H1 (cell line): ENCODE measurements at places on chromosomes 3 and 15. TPM values are rescaled to one million over a fixed set of nuclear protein-coding genes. Genes with fewer than 3 reads are reported as not detected.

GRCh38 chr3:125386811-125387210, 11.7 kb upstream of the ZNF148 start:
- no peak overlapping the region for H3K27ac ChIP-seq
- H3K27me3 ChIP-seq, result no peaks in the 10 kb centered on the region
- H3K4me3 ChIP-seq, result no peak overlapping the region
- no peak for DNase-seq
- H3K4me1 ChIP-seq, result 0 out of 2 replicates have a peak, but pooled peaks cover 2% of the 10 kb centered on the region
- H3K36me3 ChIP-seq, result no peaks in the 10 kb centered on the region

GRCh38 chr15:82128401-82129148, 82.8 kb upstream of the MEX3B start:
- H3K36me3 ChIP-seq, result 0 out of 2 replicates have a peak, but pooled peaks cover 4% of the 10 kb centered on the region
- H3K4me1 ChIP-seq, result no peaks in the 10 kb centered on the region
- H3K27me3 ChIP-seq, result no peaks in the 10 kb centered on the region

Gene CP
- total RNA-seq, result 2.1 and 2.6 TPM in 2 replicates

Gene CYP1A2
- not detected in 2 replicates for total RNA-seq

Gene FSTL1
- 502 and 516 TPM in 2 replicates for total RNA-seq
